ENCODE measurements at places on chromosomes 7 and 10. TPM values are rescaled to one million over a fixed set of nuclear protein-coding genes. Genes with fewer than 3 reads are reported as not detected.

- no peak for DNase-seq
Measured at GRCh38 chr10:59674215-59674836, 35.3 kb downstream of the SLC16A9 start.

C1GALT1 gene
- total RNA-seq: 21.6 TPM

DNA sequence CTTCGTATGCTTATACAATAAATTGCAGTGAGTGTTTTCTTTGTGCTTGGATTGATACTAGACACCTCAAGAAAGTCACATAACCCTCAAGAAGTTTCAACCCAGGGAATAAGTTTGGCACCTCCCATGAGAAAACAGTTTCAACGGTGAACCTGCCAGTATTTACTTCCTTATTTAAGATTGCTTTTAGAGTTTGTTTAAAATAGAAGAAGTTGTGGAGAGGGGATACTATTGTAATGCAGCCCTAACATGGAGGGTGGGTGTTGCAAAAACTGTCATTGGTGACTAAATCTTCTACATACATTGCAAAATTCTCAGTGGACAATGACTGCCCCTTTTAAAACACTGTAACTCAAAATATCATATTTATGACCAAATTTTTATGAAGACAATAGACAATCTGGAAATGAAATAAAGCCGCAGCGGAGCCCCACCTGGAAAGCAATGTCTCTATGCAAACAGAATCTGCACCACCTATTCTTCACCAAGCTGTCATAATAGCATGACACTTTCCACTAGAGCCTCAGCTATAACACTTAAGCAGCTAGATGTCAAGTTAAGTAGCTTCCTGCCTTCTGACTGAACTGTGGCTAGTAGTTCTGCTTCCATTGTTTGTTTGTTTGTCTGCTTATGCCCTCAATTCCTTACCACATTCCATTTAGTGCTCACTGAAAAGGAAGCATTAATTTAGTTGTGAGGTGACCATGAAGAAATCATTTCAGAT lies 98.2 kb downstream of the MDFIC start:
- no peak for DNase-seq

GRCh38 chr7:44796034-44796503 lies 412 bp upstream of the PPIA start:
- DNase-seq: no peak

DNA sequence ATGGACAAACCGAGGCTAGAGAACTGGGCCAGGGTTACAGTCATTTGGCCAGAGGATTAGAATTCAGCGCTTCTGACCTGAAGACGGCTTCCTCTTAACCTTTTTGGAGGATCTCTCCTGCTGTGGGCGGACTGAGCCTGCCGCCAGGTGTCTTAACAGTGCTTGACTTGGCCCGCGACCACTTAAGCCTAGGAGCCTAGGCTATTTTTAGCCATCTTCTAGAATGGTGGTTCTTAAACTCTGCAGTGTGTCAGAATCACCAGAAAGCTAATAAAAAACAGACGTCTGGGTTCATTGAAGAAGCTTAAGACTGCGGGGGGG lies 722 bp downstream of the MDH2 start:
- DNase-seq: no peak

DNA sequence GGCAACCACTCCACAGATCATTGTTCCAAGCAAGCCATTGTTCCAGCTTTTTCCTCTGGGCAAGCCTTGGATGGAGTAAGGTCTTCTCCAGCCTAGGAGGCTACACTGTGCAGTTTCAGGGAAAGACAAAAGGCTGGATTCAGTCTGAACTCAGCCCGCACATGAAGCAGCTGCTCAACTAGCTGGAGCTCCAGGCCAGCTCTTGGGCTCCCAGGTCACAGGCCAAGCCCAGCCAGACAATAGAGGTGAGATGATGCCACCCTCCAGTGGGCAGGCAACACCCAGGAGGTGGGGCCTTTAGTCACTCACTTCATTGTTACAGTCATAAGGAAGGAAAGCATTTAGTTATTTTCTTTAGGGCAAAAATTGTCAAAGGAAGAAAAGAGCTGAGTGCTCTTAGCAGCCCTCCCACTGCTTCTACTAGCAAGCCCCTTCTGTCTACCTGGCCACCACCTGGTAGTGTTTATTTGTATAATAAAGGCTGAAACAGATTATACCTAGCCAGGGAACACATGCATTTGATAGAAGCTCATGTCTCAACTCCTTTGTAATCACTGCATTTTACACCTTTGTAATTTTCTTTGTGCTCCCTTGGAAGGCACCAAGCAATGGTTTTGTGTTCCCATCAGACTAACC lies 253.4 kb downstream of the WDR11 start:
- no peak for DNase-seq

GRCh38 chr10:12868229-12868628 lies 133.3 kb downstream of the CCDC3 start:
- DNase-seq: no peak

- DNase-seq: no peak
Measured at GRCh38 chr7:80943342-80943741, 24.5 kb upstream of the SEMA3C start.

UNCX gene
- total RNA-seq: not detected

GRCh38 chr10:102537367-102537766 lies 33.6 kb downstream of the SUFU start:
- DNase-seq: no peak

CACNB2 gene
- 23.7 TPM for total RNA-seq

GDI2 gene
- 120 TPM for total RNA-seq

GRCh38 chr10:128280271-128280670 lies 154.0 kb upstream of the MKI67 start:
- no peak for DNase-seq

AKR1B15 gene
- not detected for total RNA-seq

CYP2C19 gene
- 0.15 TPM for total RNA-seq

DNA sequence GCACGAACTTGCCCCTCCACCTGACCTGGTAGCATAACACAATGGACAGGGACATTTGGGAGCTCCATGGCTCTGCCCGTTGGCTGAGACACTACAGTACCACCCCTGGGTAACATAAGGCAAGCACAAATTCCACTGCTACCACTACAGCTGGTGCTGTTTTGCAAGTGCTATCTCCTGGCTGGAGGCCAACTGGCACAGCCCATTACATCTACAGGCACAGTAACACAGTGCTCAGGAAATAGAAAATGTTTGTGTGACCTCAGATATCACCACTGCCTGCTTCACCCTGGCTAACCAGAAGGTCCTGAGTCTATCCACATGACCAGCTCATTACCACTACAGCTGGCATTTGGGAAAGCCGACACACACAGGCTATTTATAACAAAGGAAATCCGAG lies 631.1 kb upstream of the MBL2 start:
- DNase-seq: peak; percentile 86

GRCh38 chr7:68914006-68914405 lies 684.3 kb upstream of the AUTS2 start:
- DNase-seq: no peak

DNA sequence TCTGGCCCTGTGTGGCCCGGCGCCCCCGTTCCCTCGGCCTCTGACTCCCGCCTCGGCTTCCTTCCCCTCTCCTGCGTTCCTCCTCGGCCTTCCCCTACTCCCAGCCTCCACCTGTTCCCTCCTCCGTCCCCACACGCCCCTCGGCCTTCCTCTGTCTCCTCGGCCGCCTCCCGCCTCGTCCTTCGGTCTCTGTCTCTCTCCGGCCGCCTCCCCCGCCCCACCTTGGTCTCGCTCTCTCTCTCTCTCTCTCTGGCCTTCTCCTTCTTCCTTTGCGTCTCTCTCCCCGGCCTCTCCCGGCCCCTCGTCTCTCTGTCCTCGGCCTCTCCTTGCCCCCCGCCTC lies 588 bp downstream of the GET4 start:
- DNase-seq: no peak

GRCh38 chr7:17651341-17651740 lies 289.0 kb downstream of the SNX13 start:
- no peak for DNase-seq

GRCh38 chr10:47354165-47354564 lies 6.0 kb downstream of the RBP3 start:
- DNase-seq: no peak

DNA sequence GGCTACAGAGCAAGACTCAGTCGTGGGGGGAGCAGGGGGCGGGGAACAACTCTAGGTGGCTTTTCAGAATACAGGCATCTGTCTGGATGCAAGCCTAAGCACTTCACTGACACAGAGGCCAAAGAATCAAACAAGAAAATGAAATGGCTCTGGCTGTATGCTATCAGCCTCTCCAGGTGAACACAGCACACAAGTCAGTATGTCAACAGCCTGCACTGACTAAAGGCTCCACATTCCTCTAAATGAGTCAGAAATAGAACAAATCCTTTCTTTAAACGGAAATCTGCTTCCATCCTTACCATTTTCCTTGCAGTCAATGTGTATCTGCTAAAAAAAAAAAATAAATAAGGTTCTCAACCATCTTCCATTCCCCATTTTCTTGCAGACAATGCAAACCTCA lies 88.3 kb downstream of the ARMH3 start:
- DNase-seq: no peak

- DNase-seq: no peak
Measured at GRCh38 chr7:156777364-156778069, 115.5 kb downstream of the LMBR1 start.

- DNase-seq: peak; percentile 6
Measured at GRCh38 chr10:969473-970150, 18.6 kb upstream of the GTPBP4 start.

DNA sequence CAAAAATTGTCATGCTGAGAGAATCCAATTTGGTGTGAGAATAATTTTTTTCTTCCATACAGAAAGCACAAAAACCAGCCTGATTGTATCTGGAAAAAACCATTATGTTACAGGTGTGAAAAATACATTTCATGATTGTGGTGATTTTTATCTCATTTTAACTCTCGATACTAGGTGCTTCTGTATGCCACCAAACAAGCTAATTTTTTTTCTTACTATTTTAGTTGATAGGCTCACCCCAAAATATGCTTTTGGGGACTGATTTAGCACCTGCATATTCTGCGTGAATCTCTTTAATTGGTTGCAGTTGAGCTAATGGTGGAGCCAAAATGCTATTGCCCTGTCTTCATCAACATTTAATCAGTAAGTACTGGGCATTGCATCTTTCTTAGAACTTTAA lies 1.9 kb downstream of the DMTF1 start:
- DNase-seq: no peak

DNA sequence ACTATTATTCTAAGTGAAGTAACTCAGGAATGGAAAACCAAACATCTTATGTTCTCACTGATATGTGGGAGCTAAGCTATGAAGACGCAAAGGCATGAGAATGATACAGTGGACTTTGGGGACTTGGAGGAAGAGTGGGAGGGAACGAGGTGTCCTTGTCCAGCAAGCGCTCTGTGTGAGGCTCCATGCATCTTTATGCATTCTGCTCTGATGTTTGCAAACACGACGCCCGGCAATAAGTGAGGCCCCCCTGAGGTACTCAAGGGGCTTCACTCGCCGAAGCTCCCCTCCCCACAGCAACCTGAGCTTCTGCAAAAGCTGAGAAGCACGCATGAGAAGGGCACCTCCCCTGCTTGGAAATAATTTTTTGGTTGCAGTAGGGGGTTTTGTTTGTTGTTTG lies 103.3 kb downstream of the LHPP start:
- DNase-seq: peak; percentile 6

DNA sequence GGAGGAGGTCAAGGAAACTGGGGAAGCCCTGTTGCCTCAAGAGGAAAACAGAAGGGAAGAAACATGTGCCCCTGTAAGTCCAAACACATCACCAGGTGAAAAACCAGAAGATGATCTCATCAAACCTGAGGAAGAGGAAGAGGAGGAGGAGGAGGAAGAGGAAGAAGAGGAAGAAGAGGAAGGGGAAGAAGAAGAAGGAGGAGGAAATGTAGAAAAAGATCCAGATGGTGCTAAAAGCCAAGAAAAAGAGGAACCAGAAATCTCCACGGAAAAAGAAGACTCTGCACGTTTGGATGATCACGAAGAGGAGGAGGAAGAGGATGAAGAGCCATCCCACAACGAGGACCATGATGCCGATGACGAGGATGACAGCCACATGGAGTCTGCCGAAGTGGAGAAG lies 82.7 kb upstream of the SAMD8 start:
- no peak for DNase-seq

- no peak for DNase-seq
Measured at GRCh38 chr7:100464210-100464660, at the start of gene SPACDR. TSS of gene SPACDR (minus strand) at chr7:100464260. CDS start at chr7:100464025, 235 bp downstream.

DNA sequence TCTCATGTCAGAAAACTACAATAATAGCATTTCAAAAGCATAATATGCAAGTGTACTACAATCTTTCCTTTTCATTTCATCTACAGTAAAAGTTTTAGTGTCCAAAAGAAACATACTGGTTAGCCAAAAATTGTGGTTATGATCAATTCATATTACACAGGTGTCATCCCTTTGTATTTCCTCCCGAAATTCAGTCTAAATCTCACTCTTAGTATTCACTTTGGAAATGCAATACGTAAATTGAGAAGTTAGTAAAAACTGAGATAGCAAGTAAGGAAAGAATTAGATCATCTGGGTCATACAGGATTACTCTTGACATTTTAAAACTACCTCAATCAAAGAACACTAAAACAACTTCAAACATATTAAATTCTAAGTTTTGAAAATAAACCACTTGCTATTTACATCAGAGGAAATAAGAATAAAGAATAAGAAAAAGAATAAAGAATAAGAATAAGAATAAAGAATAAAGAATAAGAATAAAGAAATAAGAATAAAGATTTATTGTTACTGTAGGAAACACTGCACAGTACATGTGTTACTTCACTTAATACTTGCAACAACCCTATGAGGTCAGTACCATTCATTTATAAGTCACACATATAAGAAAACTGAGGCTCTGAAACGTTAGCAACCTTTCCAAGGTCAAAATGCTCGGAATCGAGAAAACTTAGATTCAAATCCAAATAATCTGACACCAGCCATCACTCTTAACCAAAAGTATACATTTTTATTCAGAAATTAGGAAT lies 10.5 kb downstream of the SNX13 start:
- no peak for DNase-seq

SGCE gene
- 42.9 TPM for total RNA-seq

DNA sequence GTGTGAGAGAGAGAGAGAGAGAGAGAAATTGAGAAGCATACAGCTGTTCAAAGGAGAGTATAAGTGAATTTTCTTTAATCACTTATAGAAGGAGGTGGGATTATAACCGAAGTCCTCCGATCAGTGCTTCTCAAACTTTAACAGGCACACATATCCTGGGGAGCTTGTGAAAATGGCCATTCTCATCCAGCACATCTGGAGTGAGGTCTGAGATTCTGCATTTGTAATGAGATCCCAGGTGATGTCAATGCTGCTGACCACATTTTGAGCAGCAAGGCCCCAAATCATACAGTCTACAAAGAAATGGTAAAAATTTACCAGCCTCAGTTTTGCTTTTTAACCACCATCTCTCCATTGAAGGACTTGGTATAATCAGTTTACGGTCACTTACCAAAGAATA lies 219.0 kb downstream of the PTEN start:
- DNase-seq: no peak

DNA sequence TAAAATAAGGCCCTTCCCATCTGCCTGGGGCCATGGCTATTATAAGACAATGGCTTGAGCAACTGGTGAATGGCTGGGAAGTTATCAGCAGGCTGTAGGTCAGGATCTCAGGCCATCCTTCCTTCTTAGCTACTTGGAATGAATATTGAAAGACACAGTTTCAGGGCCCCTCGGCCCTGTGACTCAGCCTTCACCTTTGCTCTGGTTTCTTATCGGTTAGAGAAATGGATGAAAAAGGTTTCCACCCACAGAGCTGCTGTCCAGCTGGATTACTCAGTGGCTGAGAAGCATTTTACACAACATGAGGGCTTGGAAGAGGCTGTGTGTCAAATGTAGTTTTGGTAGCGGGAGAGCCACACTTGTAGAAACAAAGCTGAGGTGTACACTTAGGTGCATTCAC lies 9.4 kb downstream of the ACSL5 start:
- DNase-seq: peak; percentile 39

Measured in left cardiac atrium (tissue), 4 donors.